Effector CD8-positive, alpha-beta T cell (primary cell): ENCODE measurements at places on chromosomes 16 and 17.
A peak's percentile ranks its signal among the peaks of the same experiment; 100 is the strongest.

DNA sequence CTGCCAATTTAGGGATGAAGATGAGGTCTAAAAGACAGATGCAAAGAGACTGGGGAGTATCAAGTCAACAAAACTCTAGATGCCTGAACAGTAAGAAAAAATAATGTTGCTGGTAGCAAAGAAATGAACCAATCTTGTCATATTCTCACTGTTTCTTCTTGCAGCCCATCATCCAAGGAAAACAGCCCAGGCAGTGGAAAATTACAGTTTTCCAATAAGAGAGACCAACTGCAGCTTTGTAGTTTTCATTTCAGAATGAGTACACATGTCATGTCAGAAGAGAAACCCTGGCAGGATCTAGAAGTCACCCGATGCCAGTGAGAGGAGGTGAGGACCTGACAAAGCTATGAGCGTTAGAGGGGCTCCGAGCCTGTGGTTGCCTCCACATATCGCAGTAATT, 500.4 kb upstream of the PSMD7 start:
- DNase-seq: no peak

DNA sequence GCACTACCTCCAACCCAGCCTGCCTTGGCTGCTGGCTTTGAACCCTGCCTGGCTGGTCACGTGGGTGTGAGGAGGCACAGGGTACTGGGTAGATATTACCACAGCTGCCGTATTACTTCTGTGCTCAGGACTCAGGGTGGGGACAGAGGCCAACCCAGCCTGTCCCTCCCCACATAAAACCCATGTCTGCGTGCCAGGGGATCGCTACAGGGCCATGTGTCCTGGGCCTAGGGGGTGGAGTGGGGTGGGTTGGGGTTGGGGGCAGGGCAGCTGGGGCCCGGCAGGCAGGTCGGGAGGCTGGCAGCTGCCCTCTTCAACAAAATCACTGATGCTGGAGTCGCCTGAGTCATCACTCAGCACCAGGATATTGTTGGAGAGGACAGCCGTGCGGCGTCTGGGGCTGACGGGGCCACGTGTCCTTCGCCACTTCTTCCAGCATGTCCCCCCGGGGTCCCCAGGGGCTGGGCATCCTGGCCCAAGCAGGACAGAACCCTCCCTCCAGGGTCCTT, 39.7 kb upstream of the PVALEF start:
- DNase-seq: no peak

DNA sequence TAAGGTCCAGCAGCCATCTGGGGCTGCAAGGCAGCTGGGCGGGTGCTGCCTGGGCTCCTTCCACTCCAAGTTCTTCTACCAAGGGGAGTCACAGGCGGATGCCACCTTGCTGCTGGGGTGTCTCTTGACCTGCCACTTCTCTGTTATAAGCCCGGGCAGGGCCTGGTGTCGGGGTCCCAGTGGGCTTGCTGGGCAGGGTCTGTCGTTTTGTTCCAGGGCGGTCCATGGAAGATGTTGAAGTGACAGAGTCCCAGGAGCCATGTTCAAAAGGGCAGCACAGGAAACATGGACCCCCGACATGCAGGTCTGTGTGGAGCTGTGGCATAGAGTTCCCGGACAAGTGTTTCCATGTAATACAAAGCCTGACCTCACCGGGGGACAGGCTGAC, 91.1 kb downstream of the TNFRSF13B start:
- no peak for DNase-seq

GRCh38 chr17:17849147-17849820, 12.5 kb upstream of the SREBF1 start:
- peak; percentile 58 for DNase-seq

DNA sequence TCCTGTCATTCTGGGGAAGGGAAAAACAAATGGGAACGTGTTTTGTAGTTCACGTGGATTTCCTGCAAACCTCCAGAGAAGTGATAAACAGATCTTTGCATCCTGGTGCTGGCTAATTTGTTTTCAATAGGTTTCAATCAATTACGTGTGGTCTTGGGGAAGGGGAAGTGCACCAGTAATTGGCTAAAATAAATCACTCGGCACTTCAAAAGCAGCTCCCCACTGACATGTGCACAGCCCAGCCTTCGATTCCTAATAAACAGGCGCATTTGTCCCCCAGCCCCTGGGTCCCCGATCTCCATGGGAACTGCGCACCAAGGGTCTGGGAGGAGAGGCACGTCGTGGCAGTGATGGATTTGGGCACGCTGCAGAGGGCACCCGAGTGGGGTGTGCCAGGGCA, 112.9 kb upstream of the GSE1 start:
- no peak for DNase-seq

- no peak for DNase-seq
Measured at GRCh38 chr16:84765616-84766580, 53.9 kb upstream of the CRISPLD2 start.

DNA sequence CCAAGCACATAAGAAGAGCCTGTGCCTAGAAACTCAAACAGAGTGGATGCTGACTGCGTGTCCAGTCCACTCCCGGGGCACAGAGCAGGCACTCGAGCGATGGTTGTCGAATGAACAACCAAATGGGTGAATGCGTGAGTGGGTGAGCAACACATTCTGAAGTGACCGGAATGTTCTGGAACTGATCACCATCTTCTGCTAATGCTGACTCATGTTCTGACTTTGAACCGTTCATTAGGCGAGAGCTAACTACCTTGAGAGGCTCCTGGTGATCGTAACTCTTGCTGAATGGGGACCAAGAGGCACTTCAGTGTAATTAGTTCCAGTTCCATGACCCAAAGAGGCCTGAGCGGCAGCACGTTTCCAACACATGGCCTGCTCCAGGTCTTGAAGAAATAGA, 37.9 kb downstream of the IRF8 start:
- DNase-seq: no peak

DNA sequence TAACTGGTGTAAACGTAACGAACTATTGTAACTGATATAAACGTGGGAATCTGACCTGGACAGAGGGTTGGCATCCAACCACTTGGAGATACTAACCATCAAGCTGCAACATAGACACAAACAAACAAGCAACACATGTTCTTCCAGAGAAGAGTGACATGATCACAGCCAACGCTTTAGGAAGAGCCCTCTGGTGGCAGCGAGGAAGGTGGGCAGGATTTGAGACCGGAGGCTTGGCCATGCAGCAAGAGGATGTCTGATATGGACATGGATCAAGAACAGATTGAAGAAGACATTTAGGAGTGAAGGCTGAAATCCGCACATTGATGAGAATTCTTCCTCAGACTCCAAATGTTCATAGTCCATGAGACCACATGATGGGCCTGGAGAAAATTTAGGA, 40.3 kb upstream of the TNRC6A start:
- DNase-seq: no peak
